ENCODE measurements at places on chromosomes 7 and 10. TPM values are rescaled to one million over a fixed set of nuclear protein-coding genes. Genes with fewer than 3 reads are reported as not detected.

Gene UCN3
- polyA plus RNA-seq: not detected

Gene PRLHR
- polyA plus RNA-seq: not detected

Gene ANKRD61
- 0.48 TPM for polyA plus RNA-seq

Gene SLC26A5
- 0.31 TPM for polyA plus RNA-seq

Gene TAC1
- 0.50 TPM for polyA plus RNA-seq

Gene ANKRD26
- 10.0 TPM for polyA plus RNA-seq

Gene ERVW-1
- polyA plus RNA-seq: 0.49 TPM

Gene FGFBP3
- 1.8 TPM for polyA plus RNA-seq

Gene GLCCI1
- 10.5 TPM for polyA plus RNA-seq

Gene GPRIN2
- 0.29 TPM for polyA plus RNA-seq

Gene CFAP69
- 4.2 TPM for polyA plus RNA-seq

Gene HOXA1
- 0.72 TPM for polyA plus RNA-seq

- no peak for DNase-seq
Observed at GRCh38 chr7:117347962-117348672, 25.3 kb upstream of the WNT2 start.

DNA sequence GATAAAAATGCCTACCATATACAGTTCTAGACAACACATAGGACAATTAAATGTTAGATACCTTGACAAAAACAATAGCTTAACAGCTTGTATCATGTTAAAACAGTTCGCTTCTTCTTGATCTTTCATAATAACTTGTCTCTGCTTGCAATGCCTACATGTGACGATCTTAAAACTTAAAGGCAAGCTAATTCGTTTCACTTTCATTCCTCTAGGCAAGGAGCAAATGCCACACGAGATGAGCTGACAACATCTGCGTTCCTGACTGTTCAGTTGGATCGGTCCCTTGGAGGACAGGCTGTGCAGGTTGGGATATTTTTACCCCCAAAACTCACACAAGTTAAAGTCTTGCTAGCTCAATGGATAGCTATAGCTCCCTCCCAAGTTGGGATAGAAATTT lies 51.6 kb upstream of the ARL4A start:
- no peak for DNase-seq

GRCh38 chr10:69573056-69573806 lies at the start of gene NEUROG3:
Gene NEUROG3, minus strand, starts transcription at chr10:69573422. Its CDS starts 379 bp downstream, at chr10:69573043.
- DNase-seq: no peak

- DNase-seq: no peak
Observed at GRCh38 chr10:130401860-130402765, 265.9 kb downstream of the GLRX3 start.

- DNase-seq: no peak
Observed at GRCh38 chr7:51528172-51528571, 211.6 kb upstream of the COBL start.

- DNase-seq: no peak
Observed at GRCh38 chr7:94913391-94913790, 6.0 kb downstream of the PPP1R9A start.

DNA sequence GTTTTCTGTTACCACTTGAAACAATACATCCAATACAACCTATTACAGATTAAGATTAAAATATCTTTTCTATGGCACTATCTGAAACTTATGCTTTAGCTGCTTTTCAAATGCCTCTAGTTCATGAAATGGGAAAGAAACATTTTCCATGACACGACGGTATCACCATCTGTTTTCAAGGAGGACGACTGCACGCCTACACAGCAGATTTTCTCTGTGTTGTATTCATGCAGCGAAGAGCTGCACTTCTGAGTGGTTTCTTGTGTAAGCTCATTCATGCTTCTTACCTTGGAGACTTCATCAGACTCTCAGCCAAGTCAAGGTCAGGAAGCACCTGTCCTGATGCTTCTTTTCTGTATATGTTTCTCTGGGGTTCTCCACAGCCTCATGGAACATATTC lies 179.2 kb downstream of the DYNC1I1 start:
- peak; percentile 47 for DNase-seq

- no peak for DNase-seq
Observed at GRCh38 chr7:144404946-144405345, 1.5 kb upstream of the NOBOX start.

- no peak for DNase-seq
Observed at GRCh38 chr7:11203224-11203623, 229.6 kb downstream of the PHF14 start.

DNA sequence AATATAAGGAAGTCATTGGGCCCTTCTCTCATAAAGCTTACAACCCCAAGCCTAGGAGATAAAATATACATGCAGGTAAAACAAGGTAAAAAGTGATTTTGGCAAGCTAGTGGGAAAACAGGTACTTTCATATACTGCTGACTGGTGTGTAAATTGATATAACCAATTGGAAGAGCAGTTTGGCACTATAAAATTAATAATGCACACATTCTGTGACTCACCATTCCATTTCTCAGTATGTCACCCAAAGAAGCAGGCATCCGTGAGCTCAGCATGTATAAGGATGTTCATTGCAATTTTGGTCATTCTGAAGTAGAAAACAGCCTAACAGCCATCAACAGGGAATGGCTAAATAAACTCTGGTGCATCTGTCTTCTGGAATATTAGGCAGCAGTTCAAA lies 2.9 kb downstream of the MACROH2A2 start:
- no peak for DNase-seq

- no peak for DNase-seq
Observed at GRCh38 chr7:112788778-112789343, 1.3 kb downstream of the TMEM168 start.

DNA sequence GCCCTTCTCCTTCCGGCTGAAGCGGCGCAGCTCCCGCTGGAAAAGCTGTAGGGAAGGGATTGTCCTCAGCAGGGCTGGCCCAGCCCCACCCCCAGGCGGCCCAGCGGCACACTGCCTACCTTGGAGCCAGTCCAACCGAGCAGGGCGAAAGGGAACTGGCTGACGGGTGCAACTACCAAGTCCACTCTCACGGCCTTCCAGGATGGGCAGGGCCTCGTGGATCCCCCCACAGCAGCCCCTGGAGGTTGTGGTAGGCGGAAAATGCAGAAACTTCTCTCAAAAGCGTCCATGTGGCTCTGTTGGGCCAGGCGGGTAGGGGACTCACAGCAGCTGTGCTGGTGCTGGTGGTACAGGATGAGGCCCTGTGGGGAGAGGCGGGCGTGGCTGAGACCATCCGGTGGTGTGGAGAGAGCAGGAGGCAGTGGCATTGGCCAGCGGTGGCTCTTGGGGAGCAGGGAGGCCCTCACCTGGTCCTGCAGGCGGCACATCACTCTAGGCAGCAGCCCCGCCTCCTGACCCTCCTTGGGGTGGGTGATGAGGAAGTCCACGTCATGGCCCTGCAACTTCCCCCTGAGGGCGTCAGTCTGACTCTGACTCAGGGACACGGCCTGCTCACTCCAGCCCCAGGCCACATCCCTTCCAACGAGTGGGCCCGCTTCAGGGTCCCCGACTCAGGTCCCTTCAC lies 8.4 kb upstream of the PGAM2 start:
- DNase-seq: peak; percentile 56

DNA sequence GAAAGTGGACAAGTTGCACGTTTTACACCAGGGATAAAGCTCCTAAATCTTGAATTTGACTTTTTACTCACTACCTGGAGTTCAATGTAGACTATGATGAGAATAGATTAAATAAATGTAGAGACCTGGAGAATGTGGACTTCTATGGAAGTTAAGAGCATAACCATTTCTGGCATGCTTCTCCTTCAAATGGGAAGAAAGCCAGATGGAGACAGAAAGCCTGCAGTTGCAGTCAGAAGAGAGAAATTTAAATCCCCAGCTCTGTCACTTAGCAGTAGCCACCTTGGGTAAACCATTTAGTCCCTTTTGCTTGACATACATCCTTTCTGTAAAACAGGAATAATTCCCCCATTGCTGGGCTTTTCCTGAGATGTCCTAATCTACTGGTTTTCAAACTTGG lies 355.3 kb upstream of the AUTS2 start:
- peak; percentile 55 for DNase-seq

DNA sequence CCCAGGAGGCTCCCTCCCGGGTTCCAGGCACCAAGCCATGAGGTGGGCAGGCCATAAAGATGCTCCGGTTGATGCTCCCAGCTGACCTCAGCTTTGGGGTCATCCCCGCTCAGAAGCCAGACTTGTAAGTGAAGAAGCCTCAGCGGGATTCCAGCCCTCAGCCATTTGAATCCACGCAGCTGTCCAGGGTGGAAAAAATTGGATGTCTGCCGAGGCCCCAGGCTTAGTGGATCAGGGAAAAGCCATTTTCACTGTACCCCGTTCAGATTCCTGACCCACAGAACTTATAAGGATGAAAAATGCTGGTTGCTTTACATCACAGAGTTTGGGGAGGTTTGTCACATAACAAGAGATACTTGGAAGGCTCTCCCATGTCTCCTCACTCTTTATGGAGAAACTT lies 49.2 kb upstream of the CPN1 start:
- DNase-seq: peak; percentile 82

DNA sequence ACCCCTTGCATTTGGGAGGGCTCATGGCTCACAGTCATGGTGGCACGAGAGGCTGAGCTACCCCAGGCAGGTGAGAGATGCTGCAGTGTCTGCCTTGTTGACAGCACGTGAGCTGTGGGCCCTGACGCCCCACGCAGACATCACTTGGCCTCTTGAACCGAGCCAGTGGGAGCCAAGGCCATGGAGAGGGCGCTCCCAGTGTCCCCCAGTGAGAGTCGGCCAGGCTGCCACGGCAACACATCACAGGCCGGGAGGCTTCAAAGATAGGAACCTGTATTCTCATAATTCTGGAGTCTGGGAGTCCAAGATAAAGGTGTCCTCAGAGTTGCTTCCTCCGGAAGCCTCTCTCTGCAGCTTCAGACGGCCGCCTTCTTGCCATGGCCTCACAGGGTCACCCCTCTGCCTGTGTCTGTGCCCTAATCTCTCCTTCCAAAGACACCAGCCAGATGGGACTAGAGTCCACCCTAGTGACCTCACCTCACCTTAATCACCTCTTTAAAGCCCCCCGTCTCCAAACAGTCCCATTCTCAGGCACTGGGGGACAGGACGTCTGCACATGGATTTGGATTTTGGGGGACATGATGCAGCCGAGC lies 119.6 kb downstream of the KLF6 start:
- no peak for DNase-seq

DNA sequence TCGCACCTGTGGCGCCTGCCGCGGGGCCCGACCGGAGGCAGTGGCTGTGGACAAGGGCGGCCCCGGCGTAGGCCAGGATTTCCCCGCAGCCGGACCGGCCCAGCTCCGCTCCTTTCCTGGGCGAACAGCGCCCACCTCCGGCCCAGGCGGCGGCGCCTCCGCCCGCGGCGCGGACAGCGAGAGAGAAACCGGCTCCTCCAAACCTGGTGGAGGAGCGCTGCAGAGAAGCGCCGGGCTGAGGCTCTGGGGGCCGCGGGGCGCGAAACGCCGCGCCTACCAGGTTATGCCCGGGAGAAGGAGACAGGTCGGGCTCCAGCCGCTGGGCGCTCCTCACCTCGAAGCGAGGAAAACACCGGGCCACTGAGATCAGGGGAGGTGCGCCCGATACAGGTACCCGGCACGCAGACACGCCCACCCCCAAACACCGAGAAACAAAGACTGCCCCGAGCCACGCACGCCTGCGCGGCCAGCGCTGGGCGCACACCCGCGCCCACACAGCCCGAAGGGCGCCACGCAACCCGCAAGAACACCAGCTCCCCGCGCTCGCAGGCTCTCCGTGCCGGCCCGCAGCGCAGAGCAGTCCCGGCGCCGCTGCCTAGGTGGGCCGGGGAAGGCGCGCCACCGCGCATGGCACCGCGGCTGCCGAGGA lies 3.3 kb downstream of the GRID1 start:
- peak; percentile 57 for DNase-seq

- DNase-seq: peak; percentile 72
Observed at GRCh38 chr7:28155019-28155660, 25.5 kb downstream of the JAZF1 start.

GRCh38 chr10:43323245-43323644 lies 48.2 kb upstream of the FXYD4 start:
- DNase-seq: no peak

GRCh38 chr10:69687426-69687825 lies 57.4 kb downstream of the FAM241B start:
- peak; percentile 54 for DNase-seq

DNA sequence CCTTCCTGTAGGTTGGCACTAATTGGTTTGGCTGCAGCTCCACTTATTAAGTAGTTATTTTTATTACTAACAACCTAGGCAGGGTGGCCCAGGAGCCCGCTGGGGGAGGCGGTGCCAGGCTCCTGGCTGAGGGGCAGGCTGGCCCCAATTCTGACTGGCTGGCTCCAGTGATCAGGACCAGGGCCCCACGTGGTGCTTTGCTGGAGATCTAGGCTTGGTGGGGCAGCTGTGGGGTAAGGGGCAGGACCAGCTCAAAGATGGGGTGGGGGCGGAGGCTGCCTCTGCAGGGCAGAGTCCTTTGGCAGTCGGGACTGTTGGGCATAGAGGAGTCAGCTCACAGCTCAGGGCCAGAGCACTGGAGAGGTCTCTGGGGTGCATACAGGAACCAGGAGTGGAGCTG lies 2.4 kb downstream of the ASL start:
- no peak for DNase-seq

- DNase-seq: peak; percentile 80
Observed at GRCh38 chr7:128266883-128267594, 26.0 kb downstream of the LEP start.

- DNase-seq: no peak
Observed at GRCh38 chr7:29567174-29567573, 3.5 kb downstream of the PRR15 start.

DNA sequence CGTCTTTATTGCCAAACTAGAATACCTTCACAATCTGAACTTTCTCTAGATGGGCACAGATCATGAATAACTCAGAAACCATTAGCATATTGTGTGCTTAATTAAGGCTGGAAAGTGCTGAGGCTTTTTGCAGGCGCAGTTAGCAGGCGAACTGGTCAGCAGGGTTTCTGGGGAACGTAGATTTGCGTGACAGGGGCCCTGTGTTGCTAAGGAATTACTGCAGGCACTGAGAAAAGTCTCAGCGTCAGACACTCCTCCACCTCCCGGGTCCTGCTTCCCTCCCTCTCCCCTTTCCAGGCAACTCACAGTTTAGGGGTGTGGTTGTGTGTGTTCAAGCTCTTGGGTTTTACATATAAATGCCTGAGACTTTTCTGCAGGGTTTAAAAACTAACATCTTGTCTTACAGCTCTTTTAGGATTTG lies 2.2 kb downstream of the MAP3K8 start:
- peak; percentile 85 for DNase-seq

Measured in muscle of leg (tissue), 16 donors.